Spinal cord (tissue), 10 donors: ENCODE measurements at places on chromosomes 11 and 22. TPM values are rescaled to one million over a fixed set of nuclear protein-coding genes. Genes with fewer than 3 reads are reported as not detected.
A peak's percentile ranks its signal among the peaks of the same experiment; 100 is the strongest.

Gene EIF4G2
- total RNA-seq, result 1,040 TPM

GRCh38 chr22:47437110-47437509 is 674.7 kb downstream of the TBC1D22A start:
- no peak for DNase-seq

DNA sequence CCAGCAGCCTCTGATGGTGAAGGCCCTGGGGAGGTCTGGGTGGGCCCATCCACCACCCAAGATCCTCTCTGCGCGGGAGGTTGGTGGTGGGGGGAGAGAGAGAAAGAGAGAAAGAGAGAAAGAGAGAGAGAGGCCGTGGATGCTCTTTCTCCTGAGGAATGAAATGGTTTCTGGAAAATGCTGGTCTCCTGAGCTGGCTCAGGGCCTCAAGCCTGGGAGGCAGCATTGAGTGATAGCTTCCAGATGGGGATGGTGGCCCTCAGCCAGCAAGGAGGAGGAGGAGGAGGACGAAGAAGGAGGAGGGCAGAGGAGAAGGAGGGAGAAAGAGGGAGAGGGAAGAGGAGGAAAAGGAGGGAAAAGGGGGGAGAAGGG is 4.6 kb downstream of the TSPAN32 start:
- peak; percentile 42 for DNase-seq

DNA sequence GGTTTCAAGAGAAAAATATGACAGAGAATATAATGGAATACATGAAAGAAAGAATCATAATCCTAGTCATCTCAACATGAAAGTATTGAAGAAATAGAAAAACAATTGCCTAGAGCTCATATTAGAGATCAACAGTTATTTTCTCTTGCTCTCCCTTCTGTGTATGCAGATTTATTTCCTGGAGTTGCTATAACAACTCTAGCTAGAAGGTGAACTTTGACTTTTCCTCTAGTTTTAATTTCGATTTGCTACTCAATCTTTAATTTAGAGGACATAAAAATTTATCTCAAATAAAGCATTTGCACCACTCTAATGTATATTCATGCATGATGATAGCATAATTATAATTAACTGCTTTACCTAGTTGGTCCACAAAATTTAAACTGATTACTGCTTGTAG is 84.6 kb upstream of the PICALM start:
- DNase-seq, result no peak

- DNase-seq, result no peak
Observed at GRCh38 chr11:75475767-75476650, 43.0 kb upstream of the KLHL35 start.

GRCh38 chr11:117220999-117221774 is 10.7 kb downstream of the PCSK7 start:
- peak; percentile 36 for DNase-seq

DNA sequence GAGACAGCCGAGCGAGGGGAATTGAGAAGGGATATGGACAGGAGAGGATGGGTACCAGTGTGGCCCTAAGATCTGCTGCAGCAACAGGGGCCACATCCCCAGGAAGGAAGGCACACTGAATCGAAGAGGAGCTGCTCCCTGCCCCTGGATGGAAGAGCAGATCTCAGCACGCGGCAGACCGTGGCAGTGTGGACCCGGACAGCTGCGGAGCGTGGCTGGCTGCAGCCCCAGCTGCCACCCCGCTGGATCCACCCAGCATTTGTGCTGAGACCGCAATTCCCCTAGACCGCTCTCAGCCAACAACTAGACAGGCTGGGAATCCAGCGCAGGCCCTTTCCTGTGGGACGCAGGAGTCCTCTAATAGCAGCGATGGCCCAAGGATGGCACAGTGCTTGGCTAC is 94.7 kb downstream of the NECTIN1 start:
- DNase-seq, result no peak

Gene MPEG1
- 15.8 TPM for total RNA-seq

GRCh38 chr11:19789835-19790710 is 77.4 kb downstream of the NAV2 start:
- no peak for DNase-seq

GRCh38 chr11:35663408-35663702 is 780 bp downstream of the TRIM44 start:
- DNase-seq, result no peak

- DNase-seq, result no peak
Observed at GRCh38 chr11:6395470-6396060, 5.3 kb downstream of the SMPD1 start.

- DNase-seq, result peak; percentile 93
Observed at GRCh38 chr11:120645639-120646038, 134.1 kb downstream of the GRIK4 start.

Gene HTR3A
- 23.0 TPM for total RNA-seq

Gene CLMP
- 23.1 TPM for total RNA-seq

- no peak for DNase-seq
Observed at GRCh38 chr11:69703453-69703767, 412 bp downstream of the FGF19 start.

DNA sequence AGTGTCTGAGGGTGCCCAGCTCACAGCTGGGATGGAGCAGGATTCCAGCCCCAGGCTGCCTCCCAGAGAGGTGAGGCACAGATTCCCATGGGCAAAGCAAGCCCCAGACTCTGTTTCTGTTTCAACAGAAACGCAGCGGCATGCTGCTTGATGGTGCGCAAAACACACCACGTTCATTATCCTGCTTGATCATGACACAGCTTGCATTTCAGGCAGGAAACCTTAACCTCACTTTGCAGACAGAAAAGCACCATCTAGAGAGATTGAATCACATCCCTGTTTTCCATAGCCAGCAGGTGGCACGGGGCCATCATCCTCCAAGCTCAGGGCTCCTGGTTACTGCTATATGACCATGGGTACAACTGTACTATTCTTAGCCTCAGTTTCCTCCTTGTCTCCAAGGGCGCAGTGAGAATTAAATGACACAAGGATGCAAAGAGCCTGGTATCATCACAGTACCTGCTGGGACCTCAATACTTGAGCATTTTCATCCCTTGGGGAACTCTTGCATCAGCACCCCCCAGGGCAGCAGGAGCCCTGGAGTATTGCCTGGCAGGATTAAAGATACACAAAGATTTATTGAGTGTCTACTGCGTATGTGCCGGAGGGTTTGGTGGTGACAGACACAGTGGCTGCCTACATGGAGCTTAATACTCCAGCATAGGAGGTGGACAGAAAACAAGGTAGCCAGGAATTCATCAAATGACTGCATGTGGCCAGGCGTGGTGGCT is 110.0 kb downstream of the TP53I11 start:
- no peak for DNase-seq

GRCh38 chr11:102592634-102593581 is 32.2 kb downstream of the MMP20 start:
- DNase-seq, result no peak

- DNase-seq, result no peak
Observed at GRCh38 chr11:57427727-57428082, 784 bp upstream of the SLC43A3 start.

Gene POU2F3
- total RNA-seq, result not detected

Gene UCP2
- total RNA-seq, result 21.5 TPM

- no peak for DNase-seq
Observed at GRCh38 chr11:103043826-103044678, 47.9 kb downstream of the DCUN1D5 start.

- no peak for DNase-seq
Observed at GRCh38 chr22:31477329-31477728, 12.3 kb downstream of the EIF4ENIF1 start.

- DNase-seq, result no peak
Observed at GRCh38 chr11:84628871-84629620, 998.1 kb downstream of the DLG2 start.

DNA sequence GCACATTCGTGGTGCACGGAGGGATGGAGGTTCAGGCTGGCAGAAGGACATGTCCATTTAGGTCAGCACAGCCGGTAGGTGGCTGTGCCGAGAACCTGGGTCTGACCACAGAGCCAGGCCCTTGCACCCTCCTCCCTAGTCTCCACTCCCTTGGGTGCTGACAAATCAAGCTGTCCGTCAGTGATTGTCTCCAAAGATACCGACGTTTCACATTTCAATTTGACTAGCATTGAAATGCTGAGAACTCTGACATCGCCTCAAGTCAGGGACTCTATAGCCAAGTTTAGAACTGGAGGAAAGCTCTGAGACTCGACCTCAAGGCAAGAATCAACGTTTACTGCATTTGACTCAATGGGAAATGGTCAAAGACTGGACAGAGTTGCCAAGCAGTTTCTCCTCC is 1321.1 kb downstream of the TBC1D22A start:
- no peak for DNase-seq

- DNase-seq, result no peak
Observed at GRCh38 chr11:76872959-76873827, 12.5 kb downstream of the ACER3 start.

GRCh38 chr22:47810505-47811500 is 1048.4 kb downstream of the TBC1D22A start:
- DNase-seq, result no peak

DNA sequence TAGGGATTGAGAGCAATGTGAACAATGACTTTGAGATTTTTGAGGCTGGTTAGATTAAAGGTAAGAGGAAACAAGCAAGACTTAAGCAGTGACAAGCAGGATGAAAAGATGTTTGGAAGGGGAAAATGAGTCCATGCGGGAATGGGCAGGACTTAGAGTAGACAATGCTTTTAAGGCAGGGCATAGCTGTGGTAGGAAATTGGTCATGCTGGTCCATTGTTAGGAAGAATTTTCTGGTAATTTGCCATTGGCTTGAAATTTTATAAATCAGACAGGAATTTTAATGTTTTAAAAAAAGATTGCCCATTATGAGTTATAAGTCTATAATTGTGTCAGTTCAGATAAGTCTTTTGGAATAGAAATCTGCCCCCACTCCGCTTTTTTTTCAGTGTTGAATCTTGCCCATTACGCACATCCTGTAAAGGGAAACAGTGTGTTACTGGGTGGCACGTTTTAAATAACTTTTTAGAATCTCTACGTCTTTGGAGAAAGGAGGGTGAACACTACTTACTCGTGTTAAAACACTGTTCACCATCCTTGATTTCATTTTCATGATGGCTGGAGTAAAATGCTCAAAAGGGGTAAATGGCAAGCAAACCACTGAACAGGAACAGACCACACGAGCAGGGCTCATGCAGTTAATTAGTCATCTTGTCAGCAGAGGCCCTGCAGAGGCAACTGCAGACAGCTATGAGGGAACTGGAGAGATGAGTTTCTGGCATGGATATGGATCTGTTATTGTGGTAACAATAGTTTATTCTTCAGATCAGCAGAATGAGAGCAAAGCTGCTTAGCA is 25.0 kb downstream of the SWAP70 start:
- DNase-seq, result no peak

DNA sequence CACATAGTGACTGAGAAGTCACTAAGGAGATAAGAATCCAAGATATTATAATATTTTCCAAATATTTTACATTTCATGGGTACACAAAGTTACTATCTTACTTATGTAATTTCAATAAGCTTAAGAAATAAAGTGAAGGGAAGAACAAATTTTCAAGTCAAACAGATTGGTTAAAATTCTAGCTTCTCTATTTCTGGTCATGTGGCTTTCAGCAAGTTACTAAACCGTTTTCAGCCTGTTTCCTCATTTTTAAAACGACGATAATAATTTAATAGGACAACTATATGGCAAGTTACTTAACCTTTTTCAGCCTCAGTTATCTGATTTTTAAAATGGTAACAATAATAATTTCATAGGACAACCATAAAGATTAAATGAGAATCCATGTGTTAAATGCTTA is 15.6 kb downstream of the DCUN1D5 start:
- no peak for DNase-seq

GRCh38 chr11:27518518-27518917 is 11.9 kb upstream of the LIN7C start:
- no peak for DNase-seq

- no peak for DNase-seq
Observed at GRCh38 chr11:1757861-1758610, 5.7 kb downstream of the CTSD start.

Gene OR9G1
- not detected for total RNA-seq
